ENCODE measurements at places on chromosomes 11 and 22. TPM values are rescaled to one million over a fixed set of nuclear protein-coding genes. Genes with fewer than 3 reads are reported as not detected.

Gene MUC2
- not detected for total RNA-seq

- no peak for DNase-seq
Measured at GRCh38 chr11:17696741-17697140, 22.6 kb upstream of the MYOD1 start.

DNA sequence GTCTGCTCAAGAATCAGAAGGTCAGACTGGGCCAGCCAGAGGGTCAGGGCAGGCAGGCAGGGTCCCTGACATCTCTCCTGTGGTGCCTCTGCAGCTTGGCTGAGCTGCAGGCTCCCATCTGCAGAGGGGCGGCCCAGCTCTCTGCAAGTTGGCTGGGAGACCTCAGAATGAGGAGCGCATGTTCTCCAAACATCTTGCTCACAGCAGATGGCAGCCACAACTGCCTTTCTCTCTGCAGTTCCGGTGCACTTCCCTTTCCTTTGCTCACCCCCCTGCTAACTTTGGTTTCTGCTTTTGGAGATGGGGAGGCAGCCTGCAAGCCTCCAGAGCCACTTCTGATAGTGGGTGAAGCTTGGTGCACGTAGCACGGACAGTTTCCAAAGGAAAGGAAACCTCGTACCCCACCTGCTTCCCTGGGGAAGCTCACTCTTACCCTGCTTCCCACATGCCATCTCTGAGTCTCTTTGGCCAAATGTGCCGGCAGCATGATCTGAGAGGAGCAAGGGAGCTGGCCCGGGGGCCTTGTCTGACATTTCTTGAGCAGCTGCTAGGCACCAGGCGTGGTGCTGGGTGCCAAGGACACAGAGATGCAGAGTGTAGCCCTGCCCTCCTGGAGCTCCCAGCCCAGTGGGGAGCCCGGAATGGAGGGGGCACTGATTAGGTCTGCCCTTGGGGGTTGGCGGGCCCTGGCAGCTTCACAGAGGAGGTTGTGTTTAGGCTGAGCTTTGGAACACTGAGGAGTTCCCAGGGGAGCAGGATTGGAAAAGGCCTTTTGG is 18.2 kb downstream of the DAGLA start:
- no peak for DNase-seq

DNA sequence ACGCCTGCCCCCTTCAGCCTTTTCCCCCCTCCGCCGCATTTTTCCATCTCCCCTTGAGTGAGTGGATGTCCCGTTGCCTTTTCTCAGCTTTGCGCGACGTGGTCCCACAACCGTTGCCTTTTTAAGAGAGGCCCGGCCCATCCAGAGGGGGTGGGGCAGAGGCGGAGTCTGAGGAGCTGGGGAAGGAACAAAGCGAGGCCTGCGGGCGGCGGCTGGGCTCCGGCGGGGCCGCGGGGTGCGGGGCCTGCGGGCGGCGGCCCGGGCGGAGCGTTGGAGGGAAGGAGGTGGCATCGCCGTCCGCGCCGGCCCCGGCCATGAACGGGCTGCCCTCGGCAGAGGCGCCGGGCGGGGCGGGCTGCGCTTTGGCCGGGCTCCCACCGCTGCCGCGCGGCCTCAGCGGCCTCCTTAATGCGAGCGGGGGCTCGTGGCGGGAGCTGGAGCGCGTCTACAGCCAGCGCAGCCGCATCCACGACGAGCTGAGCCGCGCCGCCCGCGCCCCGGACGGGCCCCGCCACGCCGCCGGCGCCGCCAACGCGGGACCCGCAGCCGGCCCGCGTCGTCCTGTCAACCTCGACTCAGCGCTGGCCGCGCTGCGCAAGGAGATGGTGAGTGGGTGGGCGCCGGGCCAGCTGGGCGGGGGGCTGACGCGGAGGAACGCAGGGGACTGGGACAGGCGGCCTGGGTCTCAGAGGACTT is at the start of gene FAM89B:
TSS of gene FAM89B (plus strand) at position 183 of the 696 bp plus-strand sequence. CDS start at position 315, 132 bp downstream.
- DNase-seq = peak; percentile 70

Gene NXPE4
- total RNA-seq = not detected

Gene SAA2
- not detected for total RNA-seq

Gene APOL1
- 7.5 TPM for total RNA-seq

Gene INTS4
- 35.0 TPM for total RNA-seq

GRCh38 chr22:23787600-23787896 is 782 bp downstream of the SMARCB1 start:
- no peak for DNase-seq

Gene ZDHHC13
- 9.2 TPM for total RNA-seq

- no peak for DNase-seq
Measured at GRCh38 chr11:35680506-35680905, 17.9 kb downstream of the TRIM44 start.

GRCh38 chr22:31344578-31345330 is 1.4 kb downstream of the PATZ1 start:
- peak; percentile 53 for DNase-seq

Gene BACE1
- 32.6 TPM for total RNA-seq

DNA sequence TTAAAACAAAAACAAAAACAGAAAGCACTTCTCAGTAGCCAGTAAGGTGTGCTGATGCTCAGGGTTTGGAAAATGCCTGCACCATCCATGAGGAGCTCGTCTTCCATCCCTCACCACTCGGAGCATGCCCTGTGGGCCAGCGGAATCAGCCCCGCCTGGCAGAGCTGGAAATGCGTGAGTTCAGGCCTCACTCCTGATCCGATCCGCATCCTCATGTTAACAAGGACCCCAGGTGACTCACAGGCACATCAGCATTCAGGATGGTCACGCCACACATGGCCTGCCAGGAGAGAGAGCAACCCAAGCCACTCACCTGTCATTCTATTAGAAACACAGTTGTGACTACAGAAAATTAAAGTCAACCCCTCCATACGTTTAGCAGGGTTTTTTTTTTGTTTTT is 188.5 kb downstream of the MPPED1 start:
- DNase-seq = no peak

DNA sequence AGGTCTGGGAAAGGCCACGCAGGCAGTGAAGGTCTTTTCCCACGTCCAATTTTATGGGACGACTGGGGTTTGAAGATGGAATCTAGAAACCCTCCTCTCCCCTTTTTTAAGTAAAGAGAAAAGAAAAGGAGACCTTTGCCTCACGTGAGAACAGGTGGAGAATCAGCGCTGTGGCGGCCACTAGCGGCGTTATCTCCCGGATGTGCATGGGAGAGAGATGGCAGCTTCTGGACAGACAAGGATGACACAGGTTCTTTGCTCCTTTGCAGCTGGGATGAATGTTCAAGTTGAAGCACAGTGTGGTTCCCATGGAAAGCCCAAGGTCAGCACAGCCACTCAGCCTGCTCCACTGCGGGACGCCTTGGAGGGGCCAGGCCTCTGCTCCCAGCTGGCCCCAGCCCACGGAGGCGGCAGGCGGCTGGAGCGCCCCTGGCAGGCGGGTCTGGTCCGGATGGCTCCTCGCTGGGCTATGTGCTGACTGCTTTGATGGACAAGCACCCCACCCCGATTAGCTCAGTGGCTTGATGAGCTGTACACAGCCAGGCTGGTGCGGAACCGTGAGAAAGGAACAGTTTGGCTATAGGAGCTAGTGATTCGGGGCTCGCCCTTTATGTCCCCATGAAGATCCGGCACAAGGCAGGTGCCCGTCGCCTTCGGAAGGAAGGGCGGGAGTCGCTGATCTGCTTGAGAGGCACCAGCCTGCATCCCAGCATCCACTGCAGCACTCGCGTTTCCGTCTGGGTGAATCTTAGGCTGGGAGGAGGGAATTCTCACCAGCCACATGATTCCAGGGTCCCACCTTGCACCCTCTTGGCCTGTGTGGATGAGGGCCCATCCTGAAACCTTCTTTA is 14.5 kb upstream of the BID start:
- no peak for DNase-seq

Measured in astrocyte (in vitro differentiated cells and primary cell).